ENCODE measurements at places on chromosomes 4 and X. TPM values are rescaled to one million over a fixed set of nuclear protein-coding genes. Genes with fewer than 3 reads are reported as not detected.

Gene CFAP99
- total RNA-seq, result not detected

Gene DDIT4L
- 12.9 TPM for total RNA-seq

Gene TMPRSS11F
- not detected for total RNA-seq

Gene DCLK2
- 7.2 TPM for total RNA-seq

Gene RHOH
- total RNA-seq, result not detected

All from subcutaneous preadipocyte (primary cell).